ENCODE measurements at places on chromosomes 6 and 20.

- DNase-seq, result no peak
Observed at GRCh38 chr20:64245746-64246595, 9.6 kb upstream of the PCMTD2 start.

GRCh38 chr20:15069355-15069754, 731.9 kb upstream of the FLRT3 start:
- DNase-seq, result no peak

DNA sequence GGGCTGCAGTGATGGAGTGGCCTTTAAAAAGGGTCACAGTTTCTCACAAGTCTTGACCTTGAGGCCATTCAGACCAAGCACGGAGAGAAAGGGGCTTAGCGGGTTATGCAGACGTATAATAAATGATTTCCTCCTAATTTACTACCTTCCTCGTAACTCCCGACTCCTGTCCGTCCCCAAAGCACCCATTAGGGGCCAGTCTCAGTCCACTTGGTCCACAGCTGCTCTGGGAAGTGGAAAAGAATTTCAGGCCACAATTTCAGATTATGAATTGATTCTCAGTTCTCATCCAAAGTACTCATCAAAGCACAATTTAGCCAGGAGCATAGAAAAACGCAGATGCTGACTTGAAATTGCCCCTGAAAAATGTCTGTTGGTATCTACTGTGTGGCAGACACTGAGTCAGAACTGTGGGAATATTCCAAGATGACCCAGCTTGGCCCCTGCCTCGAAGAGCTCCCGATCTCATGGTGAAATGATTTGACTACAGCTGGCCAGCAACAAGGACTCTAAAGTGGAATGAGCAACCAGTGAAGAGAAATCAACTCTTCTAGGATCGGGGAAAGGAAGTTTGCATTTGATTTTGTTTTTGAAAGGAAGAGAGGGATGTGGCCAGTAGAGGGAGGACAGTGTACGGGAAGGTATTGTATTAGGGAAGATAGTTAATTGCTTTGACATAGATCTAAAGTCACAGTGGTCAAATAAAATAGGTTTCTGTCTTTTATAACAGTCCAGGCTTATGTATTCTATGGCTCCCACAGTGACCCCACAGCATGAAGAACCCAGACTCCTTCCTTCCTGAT, 15.2 kb upstream of the STK35 start:
- no peak for DNase-seq

DNA sequence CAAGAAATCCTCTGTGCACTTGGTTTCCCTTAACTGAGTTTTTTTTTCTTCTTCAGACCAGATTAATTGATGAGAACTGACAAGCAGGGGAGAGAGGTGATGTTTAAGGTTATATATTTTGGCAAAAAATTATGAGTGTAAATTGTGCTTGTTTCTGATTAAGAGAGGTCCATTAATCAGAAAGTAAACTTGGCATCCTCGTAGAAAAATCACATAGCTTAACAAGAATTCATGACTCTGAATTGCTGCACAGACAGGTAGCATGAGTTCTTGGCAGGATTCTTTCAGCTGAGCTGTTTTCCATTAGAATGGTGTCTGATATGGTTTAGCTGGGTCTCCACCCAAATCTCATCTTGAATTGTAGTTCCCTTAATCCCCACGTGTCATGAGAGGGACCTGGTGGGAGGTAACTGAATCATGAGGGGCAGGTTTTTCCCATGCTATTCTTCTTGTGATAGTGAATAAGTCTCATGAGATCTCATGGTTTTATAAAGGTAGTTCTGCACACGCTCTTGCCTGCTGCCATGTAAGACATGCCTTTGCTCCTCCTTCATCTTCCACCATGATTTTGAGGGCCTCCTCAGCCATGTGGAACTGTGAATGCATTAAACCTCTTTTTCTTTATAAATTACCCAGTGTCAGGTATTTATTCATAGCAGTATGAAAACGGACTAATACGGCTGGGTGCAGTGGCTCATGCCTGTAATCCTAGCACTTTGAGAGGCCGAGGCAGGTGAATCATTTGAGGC, 34.2 kb upstream of the DDR1 start:
- no peak for DNase-seq

GRCh38 chr6:137846772-137847313, 20.2 kb upstream of the TNFAIP3 start:
- peak; percentile 17 for DNase-seq

- no peak for DNase-seq
Observed at GRCh38 chr6:88636871-88637270, 326.5 kb downstream of the RNGTT start.

- DNase-seq, result no peak
Observed at GRCh38 chr6:126805861-126806260, 312.6 kb upstream of the RSPO3 start.

DNA sequence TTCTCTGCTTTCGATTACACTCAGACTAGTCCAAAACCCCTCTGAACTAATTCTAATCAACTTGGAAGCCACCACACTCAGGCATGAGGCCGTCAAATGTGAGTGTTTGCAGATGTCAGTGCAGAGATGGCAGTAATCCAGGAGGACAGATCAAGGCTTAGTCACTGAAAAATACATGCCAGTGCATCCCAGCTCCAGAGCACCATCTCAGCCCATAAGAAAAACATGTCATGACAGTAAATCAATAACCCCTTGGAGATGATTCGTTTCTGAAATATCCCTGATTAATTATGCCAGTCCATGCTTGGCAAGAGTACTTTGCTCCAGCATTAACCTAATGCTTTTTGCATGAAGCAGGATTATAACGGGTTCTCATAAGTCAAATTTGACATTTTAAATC, 179.5 kb downstream of the ADAT2 start:
- DNase-seq, result no peak

- DNase-seq, result no peak
Observed at GRCh38 chr6:69664551-69664950, 132.3 kb downstream of the LMBRD1 start.

DNA sequence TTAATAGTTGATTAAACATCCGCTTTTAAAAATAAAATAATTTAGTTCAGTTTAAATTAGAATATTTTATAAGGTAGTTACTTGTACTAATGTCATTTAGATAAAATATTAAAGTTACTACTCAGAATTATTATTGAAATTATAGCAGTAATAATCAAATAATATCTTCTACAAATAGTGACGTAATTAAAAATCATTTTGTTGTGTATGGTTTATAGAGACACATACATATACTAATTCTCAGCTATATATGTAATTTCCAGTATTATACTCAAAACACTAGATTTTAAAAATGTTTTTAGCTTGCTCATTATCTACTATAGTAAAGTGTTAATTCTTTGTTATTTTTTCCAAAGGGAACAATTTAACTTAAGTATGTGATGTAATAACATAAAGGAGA, 435.2 kb upstream of the MANEA start:
- DNase-seq, result no peak

GRCh38 chr6:142846459-142846831, 98.5 kb downstream of the HIVEP2 start:
- peak; percentile 70 for DNase-seq

DNA sequence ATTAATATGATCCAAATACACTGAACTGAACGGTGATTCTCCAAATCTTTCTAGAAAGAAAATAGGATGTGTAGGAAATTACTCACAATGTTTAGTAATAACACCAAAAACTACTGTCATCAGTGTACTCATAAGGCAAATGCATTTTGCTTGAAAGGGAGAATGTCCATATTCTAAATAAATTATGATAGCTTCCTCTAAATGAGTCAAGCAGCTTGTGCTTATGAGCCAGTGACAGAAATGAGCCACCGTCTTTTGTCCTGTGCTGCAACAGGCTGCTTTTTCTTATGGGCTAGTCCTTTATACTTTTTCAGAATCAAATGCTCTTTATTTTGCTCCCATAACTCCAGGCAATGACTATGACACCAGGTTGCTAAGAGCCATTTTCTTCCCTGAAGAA, 4.5 kb upstream of the ZNF451 start:
- DNase-seq, result no peak

GRCh38 chr6:11085758-11086435, 7.7 kb upstream of the SMIM13 start:
- DNase-seq, result no peak

DNA sequence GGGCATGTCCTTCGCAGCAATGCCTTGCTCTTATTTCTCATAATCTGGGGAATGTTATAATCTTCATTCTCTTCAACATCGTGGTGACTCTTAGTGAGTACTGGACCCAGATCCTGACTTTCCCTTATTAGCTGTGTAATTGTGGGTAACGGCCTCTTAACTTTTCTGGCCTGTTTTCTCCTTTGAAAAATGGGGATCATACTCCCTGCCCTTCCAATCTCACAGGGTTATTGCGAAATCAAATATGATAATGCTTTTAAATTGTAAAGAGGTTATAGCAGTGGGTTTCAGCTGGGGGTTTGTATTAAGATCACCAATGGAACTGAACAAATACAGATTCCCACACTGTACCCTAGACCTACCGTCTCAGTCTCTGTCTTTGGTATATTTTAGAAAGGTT, 77.1 kb downstream of the CTNNBL1 start:
- DNase-seq, result no peak

GRCh38 chr6:45625191-45625664, 247.5 kb upstream of the SUPT3H start:
- no peak for DNase-seq

DNA sequence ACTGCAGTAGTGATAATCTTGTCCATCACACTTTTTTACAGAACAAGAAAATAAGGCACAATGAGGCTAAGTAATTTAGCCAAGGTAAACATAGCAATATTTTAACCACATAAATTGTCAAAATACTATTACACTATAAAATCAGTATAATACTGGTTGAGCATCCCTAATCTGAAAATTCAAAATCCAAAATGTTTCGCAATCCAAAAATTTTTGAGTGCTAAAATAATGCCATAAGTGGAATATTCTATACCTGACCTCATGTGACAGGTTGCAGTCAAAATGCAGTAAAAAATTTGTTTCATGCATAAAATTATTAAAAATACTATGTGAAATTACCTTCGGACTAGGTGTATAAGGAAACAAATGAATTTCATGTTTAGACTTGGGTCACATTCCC, 101.5 kb downstream of the PDSS2 start:
- DNase-seq, result no peak

DNA sequence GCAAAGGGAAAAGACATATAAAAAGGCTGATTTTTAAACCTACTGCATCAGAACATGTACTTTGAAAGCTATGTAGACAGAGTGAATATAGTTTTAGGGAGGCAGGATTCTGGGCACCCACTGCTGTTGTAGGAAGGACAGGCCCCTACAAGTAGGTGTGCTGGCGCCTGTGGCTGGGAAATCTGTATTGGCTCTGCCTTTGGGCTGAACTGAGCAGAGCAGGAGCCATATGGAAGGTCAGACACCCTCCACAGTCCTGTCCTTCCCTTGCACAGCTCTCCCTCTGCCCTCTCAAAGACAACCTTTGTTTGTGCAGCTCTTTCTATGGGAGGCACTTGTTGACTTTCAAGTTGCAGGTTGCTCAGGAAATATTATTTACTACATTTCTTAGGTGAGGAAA, 18.4 kb upstream of the ULBP3 start:
- no peak for DNase-seq

DNA sequence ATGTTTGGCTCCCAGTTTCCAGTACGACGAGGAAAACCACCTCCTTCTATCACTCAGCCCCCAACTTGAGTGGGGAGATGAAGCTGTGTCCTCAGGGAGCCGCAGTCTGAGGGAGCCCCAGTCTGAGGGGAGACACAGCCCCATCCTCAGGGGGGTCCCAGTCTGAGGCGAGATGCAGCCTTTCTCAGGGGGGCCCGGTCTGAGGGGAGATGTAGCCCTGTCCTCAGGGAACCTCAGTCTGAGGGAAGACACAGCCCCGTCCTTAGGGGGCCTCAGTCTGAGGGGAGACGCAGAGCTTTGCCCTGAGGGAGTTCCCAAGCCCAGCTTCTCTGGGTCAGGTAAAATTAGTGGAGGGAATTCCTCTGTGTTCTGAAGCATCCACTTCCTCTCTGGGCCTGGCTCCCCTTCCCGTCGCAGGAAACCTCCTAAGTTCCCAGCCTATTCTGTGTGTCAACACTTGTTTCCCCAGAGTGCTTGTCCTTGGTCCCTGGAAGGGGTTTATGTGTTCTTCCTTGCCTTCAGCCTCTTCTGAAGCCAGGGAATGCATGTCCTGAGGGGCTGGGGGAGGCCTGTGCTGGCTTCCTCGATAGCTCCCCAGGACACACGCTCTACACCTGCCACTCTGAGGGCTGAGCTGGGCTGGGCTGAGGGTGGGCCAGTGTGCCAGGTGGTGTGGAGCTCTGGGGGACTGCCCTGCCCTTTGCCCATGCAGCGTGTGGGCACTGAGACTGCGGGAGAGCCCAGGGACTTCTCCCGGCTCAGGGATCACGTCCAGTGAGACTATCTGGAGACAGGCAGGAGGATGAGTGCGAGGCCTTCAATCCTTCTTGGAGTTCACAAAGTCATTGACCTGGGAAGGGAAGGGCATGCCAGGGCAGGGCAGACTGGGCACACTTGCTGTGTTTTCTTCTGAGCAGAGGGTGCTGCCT, 55.4 kb downstream of the VEGFA start:
- no peak for DNase-seq

- no peak for DNase-seq
Observed at GRCh38 chr6:15403094-15403755, 157.4 kb downstream of the JARID2 start.

DNA sequence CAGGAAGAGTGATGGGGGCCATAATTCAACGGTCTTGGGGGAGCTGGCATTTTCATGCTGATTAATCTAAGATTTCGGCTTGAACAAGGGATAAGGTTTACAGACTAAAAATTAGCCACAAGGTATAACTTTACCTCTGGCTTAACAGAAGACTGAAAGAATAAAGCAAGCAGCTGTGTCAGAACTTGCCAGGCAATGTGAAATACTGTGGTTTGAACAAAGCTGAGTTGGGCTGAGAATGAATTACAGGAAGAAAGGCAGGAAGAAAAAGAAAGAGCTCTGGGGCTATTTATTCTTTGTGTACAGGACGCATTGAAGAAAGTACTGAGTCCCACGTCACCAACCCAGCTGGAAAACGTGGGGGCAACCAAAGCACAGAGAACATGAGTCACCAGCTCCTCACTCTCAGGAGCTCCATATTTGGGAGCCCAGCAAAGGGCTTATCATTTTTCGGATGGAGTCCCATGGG, 121.5 kb upstream of the NEDD9 start:
- peak; percentile 47 for DNase-seq

Data from CD4-positive, alpha-beta T cell treated with Interleukin-2 at 100 ng/mL for 4 hours (primary cell).